ENCODE measurements at places on chromosomes 13 and 19.
A peak's percentile ranks its signal among the peaks of the same experiment; 100 is the strongest.

- H3K27me3 ChIP-seq = no peaks in the 10 kb centered on the region
- no peak overlapping the region for H3K4me3 ChIP-seq
- H3K27ac ChIP-seq = no peak overlapping the region
- no peaks in the 10 kb centered on the region for H3K36me3 ChIP-seq
Measured at GRCh38 chr13:113938716-113939115, 35.2 kb downstream of the C13orf46 start.

- H3K4me1 ChIP-seq = no peaks in the 10 kb centered on the region
- no peaks in the 10 kb centered on the region for H3K27me3 ChIP-seq
- no peak for DNase-seq
- H3K27ac ChIP-seq = no peak overlapping the region
Measured at GRCh38 chr13:39306639-39307589, 268.7 kb downstream of the NHLRC3 start.

DNA sequence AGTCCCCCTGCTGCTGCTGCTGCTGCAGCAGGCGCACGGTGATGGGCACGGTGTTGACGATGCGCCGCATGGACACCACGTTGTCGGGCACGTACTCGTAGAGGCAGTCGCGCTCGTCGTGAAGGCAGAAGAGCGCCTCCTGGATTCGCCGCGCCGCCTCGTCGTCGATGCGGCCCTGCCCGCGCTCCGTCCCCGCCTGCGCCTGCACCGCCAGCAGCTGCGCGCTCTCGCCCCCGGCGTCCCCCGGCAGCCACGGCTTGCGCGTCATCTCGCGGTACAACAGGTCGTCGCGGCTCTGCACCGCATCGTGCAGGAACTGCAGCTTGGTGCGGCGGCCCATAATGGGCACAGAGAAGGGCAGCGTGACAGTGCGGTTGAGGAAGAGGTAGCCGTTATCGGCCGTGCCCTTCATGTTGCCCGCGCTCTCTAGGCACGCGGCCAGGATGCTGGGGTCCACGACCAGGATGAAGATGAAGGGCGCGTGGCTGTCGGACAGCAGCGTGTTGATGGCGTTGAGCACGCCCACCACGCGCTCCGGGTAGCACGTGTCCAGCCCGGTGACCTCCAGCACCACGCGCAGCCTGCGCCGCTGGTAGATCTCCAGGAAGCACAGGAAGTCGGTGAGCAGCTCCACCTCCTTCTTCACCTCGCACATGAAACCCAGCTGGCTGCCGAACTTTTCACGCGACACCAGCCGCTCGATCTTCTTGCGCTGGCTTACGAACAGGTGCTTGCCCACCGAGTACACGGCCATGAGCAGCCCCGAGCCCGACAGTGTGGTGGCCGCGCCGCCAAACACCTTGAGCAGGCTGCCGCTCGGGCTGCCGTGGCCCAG, 8.1 kb downstream of the NKPD1 start:
- DNase-seq = no peak
- no peak overlapping the region for H3K27ac ChIP-seq
- no peaks in the 10 kb centered on the region for H3K27me3 ChIP-seq
- H3K4me3 ChIP-seq = no peak overlapping the region
- H3K4me1 ChIP-seq = no peaks in the 10 kb centered on the region
- H3K36me3 ChIP-seq = 0 out of 2 replicates have a peak, but pooled peaks cover 3% of the 10 kb centered on the region

- DNase-seq = peak; percentile 73
- H3K4me1 ChIP-seq = peaks cover 22% of the 10 kb centered on the region
- H3K27me3 ChIP-seq = no peaks in the 10 kb centered on the region
- no peaks in the 10 kb centered on the region for H3K36me3 ChIP-seq
Measured at GRCh38 chr19:8654591-8655339, 24.3 kb downstream of the NFILZ start.

DNA sequence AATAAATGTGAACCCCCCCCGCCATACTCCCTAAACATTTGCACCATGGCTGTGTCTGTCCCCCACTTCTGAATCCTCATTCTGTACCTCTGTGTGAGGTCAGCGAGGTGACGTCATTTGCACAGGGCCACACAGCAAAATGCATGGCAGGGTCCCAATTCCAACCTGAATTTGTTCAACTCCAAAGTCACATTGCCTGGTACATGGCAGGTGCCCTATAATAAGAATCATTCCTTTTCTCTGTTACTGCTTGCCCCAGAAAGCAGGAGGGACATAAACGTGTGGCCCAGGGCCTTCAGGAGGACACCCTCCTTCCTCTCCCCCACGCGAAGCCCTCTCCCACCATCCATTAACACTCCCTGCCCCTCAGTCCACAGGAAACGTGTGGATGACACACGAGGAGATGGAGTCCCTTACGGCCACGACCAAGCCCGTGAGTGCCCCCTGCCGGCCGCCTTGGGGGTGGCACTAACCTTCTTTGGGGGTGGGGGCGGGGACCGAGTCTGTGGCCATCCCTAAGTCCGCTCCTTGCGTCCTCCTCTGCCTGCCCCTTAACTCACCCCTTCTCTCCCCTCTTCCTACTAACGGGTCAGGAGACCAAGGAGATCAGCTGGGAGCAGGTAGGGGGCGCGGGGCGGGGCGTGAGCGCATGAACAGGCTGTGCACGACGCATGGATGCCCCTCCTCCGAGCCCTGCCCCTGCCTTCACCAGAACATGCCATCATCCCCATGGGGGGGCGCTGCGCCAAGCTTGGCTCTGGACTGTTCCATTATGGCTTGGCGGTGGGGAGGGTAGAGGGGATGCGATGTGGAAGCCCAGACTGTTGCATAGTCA, 9.4 kb downstream of the HRC start:
- peak overlapping the region; percentile 49 for H3K27ac ChIP-seq
- DNase-seq = peak; percentile 68
- peaks cover 18% of the 10 kb centered on the region for H3K4me1 ChIP-seq
- H3K36me3 ChIP-seq = peaks cover 11% of the 10 kb centered on the region
- H3K4me3 ChIP-seq = no peak overlapping the region

GRCh38 chr13:68023838-68024581, 793.9 kb upstream of the PCDH9 start:
- H3K4me1 ChIP-seq = no peaks in the 10 kb centered on the region
- DNase-seq = no peak
- no peak overlapping the region for H3K27ac ChIP-seq
- H3K4me3 ChIP-seq = no peak overlapping the region

- peak; percentile 16 for DNase-seq
- H3K27me3 ChIP-seq = no peaks in the 10 kb centered on the region
- H3K27ac ChIP-seq = peak overlapping the region; percentile 20
Measured at GRCh38 chr13:52961256-52961910, 67.2 kb upstream of the OLFM4 start.

DNA sequence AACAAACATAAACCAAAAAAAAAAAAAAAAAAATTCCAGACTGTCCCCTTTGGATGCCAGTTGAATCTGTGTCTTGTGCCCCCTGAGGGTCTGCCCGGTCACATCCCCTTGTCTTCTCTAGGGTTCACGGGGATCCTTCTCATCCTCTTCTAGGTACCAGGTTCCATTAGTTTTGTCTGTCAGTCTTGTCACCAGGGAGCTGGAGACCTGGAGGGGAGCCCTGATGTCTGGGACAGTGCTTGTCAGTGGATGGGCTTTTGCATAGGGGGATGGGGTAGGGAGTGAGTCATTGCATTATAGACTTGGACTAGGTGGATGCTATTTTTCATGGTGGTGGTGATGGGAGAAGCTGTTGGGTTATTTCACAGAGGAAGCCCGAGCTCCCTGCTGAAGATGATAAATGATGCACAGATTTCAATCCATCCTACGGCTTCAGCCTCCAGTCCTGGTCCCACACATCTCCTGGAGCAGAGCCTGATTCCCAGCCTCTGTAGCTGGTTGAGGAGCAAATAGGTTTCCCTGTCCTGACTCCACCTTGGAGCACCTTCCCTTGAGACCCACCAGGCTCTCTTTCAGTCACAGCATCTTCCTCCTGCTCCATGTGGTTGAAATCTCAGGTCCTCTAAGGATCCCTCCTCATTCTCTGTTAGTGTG, 26.0 kb downstream of the WTIP start:
- H3K4me3 ChIP-seq = no peak overlapping the region
- DNase-seq = no peak
- H3K27me3 ChIP-seq = no peaks in the 10 kb centered on the region
- no peaks in the 10 kb centered on the region for H3K36me3 ChIP-seq
- H3K4me1 ChIP-seq = no peaks in the 10 kb centered on the region
- H3K27ac ChIP-seq = no peak overlapping the region

DNA sequence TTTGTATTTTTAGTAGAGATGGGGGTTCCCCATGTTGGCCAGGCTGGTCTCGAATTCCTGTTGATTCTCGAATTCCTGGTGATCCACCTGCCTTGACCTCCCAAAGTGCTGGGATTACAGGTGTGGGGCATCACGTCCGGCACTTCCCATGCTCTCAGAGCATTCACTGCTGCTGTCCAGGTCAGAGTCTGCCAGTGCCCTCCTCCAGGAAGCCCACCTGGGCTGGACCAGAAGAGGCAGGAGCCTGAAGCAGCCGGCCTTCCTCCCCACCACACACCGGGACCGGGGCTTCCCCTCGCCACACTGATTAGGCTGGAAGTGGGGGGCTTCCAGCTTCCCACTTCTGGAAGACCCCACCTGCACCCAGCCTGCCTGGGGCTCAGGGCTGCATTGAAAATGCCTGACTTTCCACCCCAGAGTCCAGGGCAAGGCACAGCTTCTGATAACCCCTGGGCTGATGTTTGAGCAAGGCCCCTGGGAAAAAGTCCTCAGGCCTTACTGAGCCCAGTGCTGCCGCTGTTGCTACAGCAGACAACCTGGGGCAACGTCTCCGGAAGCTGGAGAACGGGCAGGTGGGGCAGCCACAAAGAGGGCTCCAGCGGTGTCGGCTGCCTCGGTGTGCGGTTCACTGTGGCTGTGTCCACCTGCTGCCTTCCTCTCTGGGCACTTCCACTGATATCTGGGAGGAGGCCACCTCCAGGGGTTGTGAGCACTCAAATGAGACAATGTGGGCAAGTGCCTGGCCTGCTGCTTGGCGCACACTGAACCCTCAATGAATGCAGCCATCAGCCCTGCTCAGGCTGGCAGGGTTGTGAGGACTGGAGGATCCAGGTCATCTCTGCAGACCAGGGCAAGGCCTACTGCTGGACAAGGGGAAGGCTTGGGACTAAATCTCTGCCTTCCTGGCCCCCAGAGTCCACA, 22.6 kb downstream of the CEBPA start:
- H3K27ac ChIP-seq = no peak overlapping the region
- H3K27me3 ChIP-seq = peaks cover 4% of the 10 kb centered on the region
- no peaks in the 10 kb centered on the region for H3K36me3 ChIP-seq
- H3K4me3 ChIP-seq = no peak overlapping the region
- no peaks in the 10 kb centered on the region for H3K4me1 ChIP-seq
- no peak for DNase-seq

GRCh38 chr13:113058988-113059850, 46.4 kb upstream of the F7 start:
- no peak overlapping the region for H3K4me3 ChIP-seq
- no peak overlapping the region for H3K27ac ChIP-seq
- H3K4me1 ChIP-seq = no peaks in the 10 kb centered on the region
- no peak for DNase-seq
- no peaks in the 10 kb centered on the region for H3K36me3 ChIP-seq

DNA sequence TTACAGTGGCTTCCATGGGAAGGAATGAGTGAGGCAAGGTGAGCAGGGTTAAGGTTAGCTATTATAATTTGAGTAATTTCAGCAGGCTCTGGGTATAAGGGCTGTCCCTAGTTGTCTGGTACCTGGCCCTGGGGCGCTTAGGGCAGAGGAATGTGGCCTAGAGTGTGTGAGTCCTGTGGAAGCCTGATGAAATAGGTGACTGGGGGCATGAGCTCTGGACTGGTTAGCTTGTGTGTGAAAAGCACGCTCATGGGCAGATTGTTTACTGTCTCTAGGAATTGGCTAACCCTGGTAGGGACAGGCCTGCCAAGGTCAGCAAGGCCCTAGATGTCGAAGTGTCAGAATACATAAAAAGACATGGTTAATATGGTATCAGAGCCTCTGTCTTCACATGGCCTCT, 42.5 kb downstream of the SPRYD7 start:
- H3K4me1 ChIP-seq = no peaks in the 10 kb centered on the region
- H3K27ac ChIP-seq = no peak overlapping the region
- no peaks in the 10 kb centered on the region for H3K27me3 ChIP-seq
- no peak overlapping the region for H3K4me3 ChIP-seq
